ENCODE measurements at places on chromosomes 4 and X. TPM values are rescaled to one million over a fixed set of nuclear protein-coding genes. Genes with fewer than 3 reads are reported as not detected.

HS3ST1 gene
- 0.50 TPM for polyA plus RNA-seq

PDE6B gene
- 8.0 TPM for polyA plus RNA-seq

USP26 gene
- not detected for polyA plus RNA-seq

GSX2 gene
- not detected for polyA plus RNA-seq

LEF1 gene
- 3.6 TPM for polyA plus RNA-seq

DGAT2L6 gene
- polyA plus RNA-seq, result not detected

TRIML2 gene
- polyA plus RNA-seq, result 28.1 TPM

GRCh38 chr4:130025701-130026100 is 929.7 kb downstream of the C4orf33 start:
- no peak for DNase-seq

DNA sequence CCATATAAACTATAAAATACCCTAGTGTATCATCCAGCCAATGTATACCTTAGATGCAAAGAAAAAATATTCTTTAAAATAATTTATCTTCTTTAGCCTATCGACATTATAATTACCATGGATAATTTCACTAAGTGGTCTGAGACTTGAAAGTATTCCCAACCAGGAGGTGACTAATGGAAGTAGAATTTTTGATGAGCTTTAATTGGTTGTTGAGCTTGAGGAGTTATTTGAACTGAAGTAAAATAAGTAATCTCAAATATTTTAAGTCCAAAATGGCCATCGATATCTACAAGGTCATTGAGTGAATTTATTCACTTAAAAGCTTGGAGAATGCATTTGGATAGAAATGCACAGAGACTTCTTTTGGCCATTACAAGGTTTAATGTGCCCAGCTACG is 436.2 kb downstream of the TLL1 start:
- DNase-seq, result no peak

- DNase-seq, result no peak
Measured at GRCh38 chr4:117560329-117560728, 474.0 kb upstream of the NDST3 start.

GRCh38 chr4:62256479-62256878 is 1056.4 kb downstream of the ADGRL3 start:
- DNase-seq, result no peak

DNA sequence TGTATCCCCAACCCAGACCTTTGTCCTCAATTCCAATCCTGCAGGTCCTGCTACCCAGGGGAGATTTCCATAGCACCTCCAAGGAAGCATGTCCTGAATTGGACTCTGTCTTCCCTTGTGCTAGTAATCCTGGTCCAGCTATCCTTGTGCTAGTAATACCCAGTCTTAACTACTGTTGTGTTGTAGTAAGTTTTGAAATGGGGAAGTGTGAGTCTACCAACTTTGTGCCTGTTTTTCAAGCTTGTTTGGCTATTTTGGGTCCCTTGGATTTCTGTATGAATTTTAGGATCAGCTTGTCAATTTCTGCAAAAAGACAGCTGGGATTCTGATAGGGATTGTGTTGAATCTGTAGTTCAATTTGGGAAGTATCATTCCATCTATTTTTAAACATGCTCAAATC is 51.4 kb downstream of the CD99L2 start:
- DNase-seq, result no peak

GRCh38 chr4:176872461-176872860 is 79.7 kb upstream of the VEGFC start:
- DNase-seq, result no peak

DNA sequence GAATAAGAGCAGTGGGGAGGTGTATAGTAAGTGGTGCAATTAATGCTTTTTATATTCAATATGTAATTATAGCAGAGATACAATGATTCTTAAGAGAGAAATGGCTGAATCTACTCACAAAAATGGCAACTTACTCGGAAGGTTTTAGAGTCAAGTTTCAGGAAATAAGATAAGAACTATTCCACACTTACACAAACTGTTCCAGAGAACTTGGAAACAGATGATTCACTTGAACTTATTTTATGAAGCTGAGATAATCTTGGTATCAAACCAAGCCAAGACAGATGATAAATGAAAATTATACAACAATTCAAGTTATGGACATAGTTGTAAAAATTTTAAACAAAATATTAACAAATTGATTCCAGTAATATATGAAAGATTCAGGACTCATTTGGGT is 311.3 kb upstream of the HS3ST1 start:
- DNase-seq, result no peak

GRCh38 chr4:138090918-138091676 is 151.1 kb downstream of the SLC7A11 start:
- no peak for DNase-seq
